ENCODE measurements at places on chromosomes 12 and 14.

DNA sequence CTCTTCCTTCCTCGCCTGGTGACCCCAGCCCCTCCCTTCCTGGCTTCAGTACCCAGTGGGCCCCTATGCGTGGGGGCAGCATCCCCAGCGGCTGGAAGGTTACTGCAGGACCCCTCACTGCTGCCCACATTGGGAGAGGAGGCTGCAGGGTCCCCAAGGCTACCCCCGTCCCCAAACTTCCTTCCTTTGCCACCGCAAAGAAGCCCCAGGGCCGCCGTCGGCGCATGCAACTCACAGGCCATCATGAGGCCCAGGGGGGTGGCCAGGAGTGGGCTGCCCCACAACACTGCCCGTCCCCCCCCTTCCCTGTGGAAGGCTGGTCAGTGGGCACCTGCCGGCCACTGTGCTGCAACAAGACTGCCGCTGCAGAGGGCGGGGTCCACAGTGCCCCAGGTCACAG lies 9.5 kb upstream of the TNFAIP2 start:
- DNase-seq = no peak

DNA sequence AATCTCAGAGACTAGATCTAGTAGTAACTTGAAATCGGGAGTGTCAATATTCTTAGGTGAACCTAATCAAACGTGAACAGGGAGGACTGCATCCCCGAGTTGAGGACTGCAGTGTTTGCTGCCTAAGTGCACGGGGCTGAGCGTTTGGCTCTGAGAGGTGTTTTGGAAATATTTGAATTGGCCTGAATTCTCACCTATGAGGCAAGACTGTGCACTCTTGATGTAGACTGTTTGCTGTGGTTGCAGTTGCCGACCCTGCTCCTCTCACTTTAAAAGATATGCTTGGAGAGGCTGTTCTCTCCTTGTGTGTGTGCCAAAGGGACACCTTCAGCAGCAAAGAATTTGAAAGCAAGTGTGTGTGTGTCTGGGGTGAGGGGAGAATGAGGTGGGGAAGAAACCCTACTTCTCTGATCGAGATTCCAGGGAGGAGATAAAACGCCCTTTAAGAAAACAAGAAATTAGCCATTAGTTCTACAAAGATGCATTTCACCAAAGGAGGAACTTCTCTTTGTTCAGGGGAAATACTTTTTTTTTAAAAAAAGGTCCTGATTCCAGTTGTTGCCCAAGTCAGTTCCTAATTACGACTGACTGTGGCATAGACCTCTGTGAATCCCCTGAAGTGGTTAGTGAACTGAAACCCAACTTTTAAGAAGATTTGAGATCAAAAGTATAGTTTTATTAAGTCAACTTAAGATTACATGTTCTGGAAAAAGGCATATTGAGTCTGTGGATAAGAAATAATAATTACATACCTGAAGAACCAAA lies 106.6 kb downstream of the DYRK2 start:
- no peak for DNase-seq

DNA sequence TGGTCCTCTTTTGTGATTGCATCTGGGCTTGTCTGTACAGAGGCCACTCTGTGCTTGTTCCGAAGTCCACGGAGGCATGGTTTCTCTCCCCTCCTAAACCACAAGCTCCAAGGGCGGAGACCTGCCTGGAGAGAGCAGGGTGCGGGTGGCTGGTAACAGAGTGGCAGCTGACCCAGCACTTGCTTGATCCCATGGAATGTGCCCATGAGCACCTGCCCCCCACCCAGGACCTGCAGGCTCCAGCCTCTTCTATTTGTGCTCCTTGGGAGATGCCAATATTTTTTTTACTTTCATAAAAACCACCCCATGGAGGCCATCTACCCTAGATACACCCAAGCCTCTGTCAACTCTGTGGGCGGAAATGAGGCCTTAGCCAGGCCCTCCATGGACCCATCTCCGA lies 104.7 kb downstream of the PRMT8 start:
- no peak for DNase-seq

DNA sequence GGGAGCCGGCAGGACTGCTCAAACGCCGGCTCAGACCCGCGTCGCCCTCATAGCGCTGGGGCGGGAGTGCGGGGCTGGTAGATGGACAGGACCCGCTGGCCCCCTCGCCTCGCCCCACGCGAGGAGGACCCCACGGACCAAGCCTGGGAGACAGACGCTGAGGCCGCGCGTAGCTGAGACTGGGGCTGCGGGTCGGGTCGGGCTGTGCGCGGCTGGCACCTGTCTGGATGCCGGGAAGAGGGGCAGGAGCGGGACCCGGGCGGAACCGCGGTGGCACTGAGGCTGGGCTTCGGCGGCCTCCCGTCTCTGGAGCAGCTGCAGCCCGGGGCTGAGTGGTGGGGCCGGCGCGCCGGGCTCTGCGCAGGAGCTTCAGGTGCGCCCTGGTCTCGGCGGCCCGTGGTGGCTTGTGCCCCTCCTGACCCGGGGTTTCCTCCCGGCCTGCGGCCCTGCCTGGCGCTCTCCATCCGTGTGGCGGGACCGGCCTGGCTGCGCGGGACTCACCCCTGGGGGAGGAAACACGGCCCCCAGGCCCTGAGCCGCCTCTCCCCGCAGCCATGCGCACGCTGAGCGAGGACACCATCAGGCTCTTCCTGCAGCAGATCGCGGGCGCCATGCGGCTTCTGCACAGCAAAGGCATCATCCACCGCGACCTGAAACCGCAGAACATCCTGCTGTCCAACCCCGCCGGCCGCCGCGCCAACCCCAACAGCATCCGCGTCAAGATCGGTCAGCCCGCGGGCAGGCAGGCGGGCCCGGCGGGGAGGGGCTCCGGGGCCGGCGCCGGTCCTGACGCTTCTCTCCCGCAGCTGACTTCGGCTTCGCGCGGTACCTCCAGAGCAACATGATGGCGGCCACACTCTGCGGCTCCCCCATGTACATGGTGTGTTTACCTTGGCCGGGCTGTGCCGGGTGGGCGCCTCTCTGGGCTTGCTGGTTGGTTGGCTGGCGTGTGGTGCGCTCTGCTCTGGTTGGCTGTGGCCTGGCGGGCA lies 14.0 kb downstream of the ULK1 start:
- no peak for DNase-seq
